Sigmoid colon (tissue), 7 donors: ENCODE measurements at places on chromosomes 5 and 9. TPM values are rescaled to one million over a fixed set of nuclear protein-coding genes. Genes with fewer than 3 reads are reported as not detected.

THOC3 gene
- total RNA-seq = 17.4 TPM

GOLPH3 gene
- 170 TPM for total RNA-seq

- H3K36me3 ChIP-seq = no peaks in the 10 kb centered on the region
- H3K27me3 ChIP-seq = no peaks in the 10 kb centered on the region
- H3K27ac ChIP-seq = no peak overlapping the region
- no peak for DNase-seq
- no peaks in the 10 kb centered on the region for H3K4me1 ChIP-seq
These were observed 524.9 kb upstream of the ITGA1 start for GRCh38 chr5:52262844-52263243.

FRMD3 gene
- 27.4 TPM for total RNA-seq

PCDHAC1 gene
- 0.71 TPM for total RNA-seq

DNA sequence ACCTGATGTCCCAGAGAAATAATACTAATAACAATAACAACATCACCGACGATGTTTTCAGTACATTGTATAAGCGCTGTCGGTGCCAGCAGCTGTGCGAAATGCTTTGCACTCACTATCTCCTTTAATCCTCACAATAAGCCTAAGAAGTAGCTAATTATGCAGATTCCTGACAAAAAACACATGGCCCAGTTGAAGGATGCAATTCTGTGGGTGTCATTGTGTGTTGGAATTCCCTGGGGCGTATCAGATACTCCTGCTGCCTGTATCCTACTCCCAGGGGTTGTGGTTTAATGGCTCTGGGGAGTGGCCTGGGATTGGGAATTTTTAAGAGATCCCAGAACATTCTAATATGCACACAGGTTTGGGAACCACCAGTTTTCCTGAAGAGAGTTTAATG is 154.0 kb downstream of the RGS3 start:
- H3K4me1 ChIP-seq = peaks cover 34% of the 10 kb centered on the region
- no peaks in the 10 kb centered on the region for H3K36me3 ChIP-seq
- H3K27ac ChIP-seq = peak overlapping the region; percentile 68

- H3K27ac ChIP-seq = peak overlapping the region; percentile 80
- DNase-seq = peak; percentile 87
- no peak overlapping the region for H3K4me3 ChIP-seq
- H3K27me3 ChIP-seq = no peaks in the 10 kb centered on the region
These were observed 174.9 kb downstream of the ROR2 start for GRCh38 chr9:91775011-91775707.

DNA sequence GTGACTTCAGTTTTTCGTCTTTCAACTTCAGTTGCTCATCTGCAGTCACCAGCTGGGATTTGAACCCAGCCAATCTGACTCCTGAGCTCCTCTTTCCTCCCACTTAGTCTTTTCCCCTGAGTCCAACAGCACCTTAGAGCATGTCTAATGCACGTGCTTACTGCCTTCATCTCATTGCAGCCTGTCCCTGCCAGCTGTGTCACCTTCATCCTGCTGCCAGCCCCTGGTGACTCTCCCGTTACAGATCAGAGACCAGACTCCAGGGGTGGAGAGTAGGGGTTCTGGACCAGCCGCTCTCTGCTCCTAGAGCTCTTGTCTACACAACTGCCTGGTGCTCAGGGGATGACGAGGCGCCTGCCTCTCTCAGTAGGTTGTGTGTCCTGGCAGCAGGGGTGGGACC is 132.9 kb upstream of the LMX1B start:
- no peak overlapping the region for H3K4me3 ChIP-seq
- no peaks in the 10 kb centered on the region for H3K27me3 ChIP-seq
- no peak overlapping the region for H3K27ac ChIP-seq
- H3K4me1 ChIP-seq = no peaks in the 10 kb centered on the region
- H3K36me3 ChIP-seq = no peaks in the 10 kb centered on the region

TLX3 gene
- total RNA-seq = not detected
